ENCODE measurements at places on chromosomes 6 and 20. TPM values are rescaled to one million over a fixed set of nuclear protein-coding genes. Genes with fewer than 3 reads are reported as not detected.

Gene PCK1
- total RNA-seq = 27.2 TPM

Gene RAET1G
- 2.2 TPM for total RNA-seq

Gene ATAT1
- total RNA-seq = 10.5 TPM

Gene SLC35B3
- 19.3 TPM for total RNA-seq

Gene WFDC2
- total RNA-seq = 43.9 TPM

Gene ESR1
- 67.5 TPM for total RNA-seq

Gene TRAPPC3L
- total RNA-seq = not detected
